ENCODE measurements at places on chromosomes 6 and 20.

- no peak for DNase-seq
Measured at GRCh38 chr6:75283907-75284631, 523 bp downstream of the TMEM30A start.

DNA sequence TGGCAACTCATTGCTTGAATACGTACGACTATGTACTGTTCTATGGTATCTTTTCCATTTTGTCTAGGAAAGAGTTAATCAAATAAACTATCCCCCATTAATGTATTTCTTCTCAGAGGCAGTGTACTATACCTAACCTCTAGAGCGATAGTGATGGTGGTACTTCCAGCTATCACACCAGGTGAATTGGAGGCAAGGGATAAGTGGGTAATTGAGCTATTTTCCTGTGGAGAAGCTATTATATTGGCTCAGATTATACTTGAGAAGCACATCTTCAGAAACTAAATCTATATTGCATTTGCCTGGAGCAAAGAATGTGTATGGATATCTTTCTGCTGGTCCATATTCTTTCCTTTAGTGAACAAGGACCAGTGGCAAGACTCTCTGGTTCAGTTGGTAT, 430.7 kb upstream of the KHDRBS2 start:
- no peak for DNase-seq

DNA sequence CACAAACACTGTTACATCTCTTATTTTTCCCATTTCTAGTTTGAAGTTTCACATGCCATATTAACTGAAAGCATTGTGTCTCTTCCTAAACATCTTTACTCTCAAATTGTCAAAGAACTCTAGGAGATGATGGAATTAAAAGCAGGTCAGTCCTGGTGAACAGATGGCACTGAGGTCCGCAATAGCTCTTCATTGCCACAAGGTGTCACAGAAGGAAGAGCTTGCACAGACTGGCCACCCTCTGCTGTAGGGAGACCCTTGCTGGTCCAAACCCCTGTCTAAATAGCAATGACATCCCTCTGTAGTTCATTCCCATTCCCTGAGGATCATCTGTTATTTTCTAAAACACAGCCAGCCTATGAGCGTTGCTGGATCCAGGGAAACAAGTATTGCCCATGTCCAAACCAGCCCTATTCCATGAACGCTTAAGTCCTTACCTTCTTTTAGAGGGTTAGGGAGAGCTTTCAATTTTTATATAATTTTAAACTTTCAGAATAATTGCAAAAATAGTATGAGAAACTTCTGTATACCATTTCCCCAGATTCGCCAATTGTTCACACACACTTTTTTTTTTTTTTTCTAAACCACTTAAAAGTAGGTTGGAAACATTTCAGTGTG, 10.1 kb upstream of the HDAC2 start:
- no peak for DNase-seq

DNA sequence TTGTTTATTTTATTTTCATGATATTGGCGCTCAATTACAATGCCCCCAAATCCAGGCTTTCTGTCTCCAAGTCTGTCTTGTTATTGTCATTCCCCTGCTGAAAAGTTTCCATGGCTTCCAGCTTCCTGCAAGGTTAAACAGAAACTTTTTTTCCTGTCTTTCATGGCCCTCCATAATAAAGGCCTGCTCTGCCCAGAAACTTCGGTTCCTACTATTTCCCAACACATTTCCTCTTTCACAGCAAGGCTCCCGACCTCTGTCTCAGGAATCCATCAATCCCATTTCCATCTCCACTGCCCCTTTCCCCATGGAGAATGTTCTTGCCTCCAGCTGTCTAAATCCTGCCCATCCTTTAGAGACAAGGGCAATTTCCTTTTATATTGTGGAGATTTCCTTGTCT, 365.2 kb upstream of the JARID2 start:
- DNase-seq = no peak

All from foreskin keratinocyte (primary cell).